ENCODE measurements at places on chromosomes 7 and 10. TPM values are rescaled to one million over a fixed set of nuclear protein-coding genes. Genes with fewer than 3 reads are reported as not detected.

The PDLIM1 gene
- total RNA-seq = 9.6 TPM

- no peaks in the 10 kb centered on the region for H3K36me3 ChIP-seq
- peaks cover 7% of the 10 kb centered on the region for H3K4me1 ChIP-seq
- H3K27ac ChIP-seq = no peak overlapping the region
- no peak for DNase-seq
- H3K4me3 ChIP-seq = no peak overlapping the region
Observed at GRCh38 chr7:155394413-155394812, 63.5 kb upstream of the EN2 start.

- no peaks in the 10 kb centered on the region for H3K27me3 ChIP-seq
- H3K4me1 ChIP-seq = peaks cover 14% of the 10 kb centered on the region
- no peak for DNase-seq
- H3K36me3 ChIP-seq = no peaks in the 10 kb centered on the region
- no peak overlapping the region for H3K4me3 ChIP-seq
Observed at GRCh38 chr10:43067391-43068135, 9.3 kb upstream of the RET start.

DNA sequence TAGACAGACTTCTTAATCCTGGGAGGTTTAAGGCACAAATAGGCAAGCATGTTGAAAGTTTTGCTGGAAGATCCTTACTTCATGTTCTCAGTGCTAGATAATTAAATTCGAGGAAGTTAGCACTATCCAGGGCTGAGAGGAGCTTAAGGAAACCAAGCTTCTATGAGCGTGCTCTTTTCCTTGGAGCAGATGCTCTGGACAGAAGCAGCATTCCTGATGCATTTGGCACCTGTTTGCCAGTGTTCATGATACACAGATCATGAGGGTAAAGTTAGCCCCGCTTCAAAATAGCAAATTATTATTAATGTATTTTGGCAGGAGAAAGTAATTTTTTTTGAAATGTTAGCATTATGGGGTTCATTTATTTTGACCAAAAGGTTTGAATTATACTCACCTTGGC is 9.4 kb downstream of the HDAC9 start:
- no peaks in the 10 kb centered on the region for H3K4me1 ChIP-seq
- H3K4me3 ChIP-seq = no peak overlapping the region
- DNase-seq = no peak
- H3K27me3 ChIP-seq = no peaks in the 10 kb centered on the region
- H3K27ac ChIP-seq = no peak overlapping the region
- H3K36me3 ChIP-seq = no peaks in the 10 kb centered on the region
